ENCODE measurements at places on chromosomes 12 and 14.
A peak's percentile ranks its signal among the peaks of the same experiment; 100 is the strongest.

DNA sequence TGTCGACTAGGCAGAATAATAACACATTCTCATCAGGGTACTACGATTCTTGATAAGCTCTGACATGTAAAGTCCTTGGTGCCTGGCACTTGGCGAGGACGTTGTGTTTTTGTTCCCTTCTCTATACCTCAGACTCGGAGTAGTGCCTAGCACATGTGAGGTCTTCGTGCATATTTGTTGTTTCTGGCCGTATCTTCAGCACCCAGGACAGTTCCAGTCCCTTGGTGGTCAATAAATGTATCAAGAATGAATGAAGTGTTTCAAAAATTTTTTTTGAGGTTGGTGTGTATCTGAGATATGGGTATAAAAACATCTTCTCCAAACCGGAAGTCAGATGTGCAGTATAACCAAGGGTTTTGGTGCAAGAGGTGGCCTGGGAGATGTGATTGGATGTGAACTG is 198.2 kb downstream of the AACS start:
- no peak for DNase-seq

GRCh38 chr14:51318813-51319597 is 79.0 kb downstream of the TMX1 start:
- no peak for DNase-seq

DNA sequence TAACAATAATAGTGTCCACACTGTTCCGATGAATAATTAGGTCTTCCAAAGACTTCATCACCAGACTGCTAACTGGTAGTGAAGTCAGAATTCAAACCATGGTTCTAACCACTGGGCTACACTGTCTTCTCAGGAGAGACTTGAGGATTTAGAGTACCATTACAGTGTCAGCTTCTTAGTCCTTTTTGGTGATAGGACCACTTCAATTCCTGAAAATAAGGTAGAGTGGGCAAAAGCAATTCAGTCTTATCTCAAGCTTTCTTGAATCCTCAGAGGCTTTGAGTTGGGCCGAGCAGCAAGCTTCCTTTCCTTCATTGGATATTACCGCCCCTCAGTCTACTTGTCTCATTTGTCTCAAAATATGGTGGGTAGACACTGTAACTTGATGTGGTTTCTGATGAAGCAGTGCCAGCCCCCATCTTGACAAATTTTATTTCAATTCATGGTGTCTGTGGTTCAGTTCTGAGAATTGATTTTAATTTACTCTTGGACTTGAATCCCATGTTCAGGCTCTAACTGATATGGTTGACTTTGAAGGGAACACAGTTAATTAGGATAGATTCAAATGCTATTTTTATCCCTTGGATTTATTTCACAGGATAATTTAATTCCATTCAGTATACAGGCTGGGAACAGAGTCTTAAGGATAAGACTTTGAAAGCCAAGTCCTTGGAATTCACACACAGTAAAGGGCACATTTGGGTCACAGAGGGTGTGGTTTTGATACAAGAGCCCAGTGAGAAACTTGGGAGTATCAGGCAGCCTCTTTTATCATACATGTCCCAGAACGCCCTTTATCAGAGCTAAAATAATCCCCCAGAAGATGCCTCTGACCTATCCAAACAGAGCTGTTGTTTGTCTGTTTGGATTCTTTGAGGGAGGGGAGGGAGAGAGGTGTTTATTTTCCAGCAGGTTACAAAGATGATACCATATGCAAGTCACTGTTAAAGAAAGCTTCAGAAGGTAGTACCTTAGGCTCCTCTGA is 167.3 kb downstream of the PRKCH start:
- no peak for DNase-seq

GRCh38 chr14:39217214-39217879 is 16.4 kb upstream of the MIA2 start:
- DNase-seq = no peak

- no peak for DNase-seq
Observed at GRCh38 chr12:49439042-49439441, 71.8 kb downstream of the SPATS2 start.

DNA sequence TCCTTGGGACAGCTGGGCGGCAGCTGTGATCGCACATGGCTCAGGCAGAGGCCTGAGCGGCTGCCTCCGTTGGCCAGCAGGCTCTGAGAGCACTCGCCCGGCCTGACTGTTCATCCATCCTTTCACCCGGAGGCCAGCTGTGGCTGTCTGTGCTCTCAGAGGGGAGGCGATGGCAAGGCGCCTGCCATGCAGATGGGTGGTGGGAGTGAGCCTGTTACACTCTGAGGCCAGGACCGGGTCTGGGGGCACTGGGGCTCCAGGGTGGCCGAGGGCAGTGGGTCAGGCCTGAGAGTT is 292.3 kb downstream of the TMEM121 start:
- no peak for DNase-seq

DNA sequence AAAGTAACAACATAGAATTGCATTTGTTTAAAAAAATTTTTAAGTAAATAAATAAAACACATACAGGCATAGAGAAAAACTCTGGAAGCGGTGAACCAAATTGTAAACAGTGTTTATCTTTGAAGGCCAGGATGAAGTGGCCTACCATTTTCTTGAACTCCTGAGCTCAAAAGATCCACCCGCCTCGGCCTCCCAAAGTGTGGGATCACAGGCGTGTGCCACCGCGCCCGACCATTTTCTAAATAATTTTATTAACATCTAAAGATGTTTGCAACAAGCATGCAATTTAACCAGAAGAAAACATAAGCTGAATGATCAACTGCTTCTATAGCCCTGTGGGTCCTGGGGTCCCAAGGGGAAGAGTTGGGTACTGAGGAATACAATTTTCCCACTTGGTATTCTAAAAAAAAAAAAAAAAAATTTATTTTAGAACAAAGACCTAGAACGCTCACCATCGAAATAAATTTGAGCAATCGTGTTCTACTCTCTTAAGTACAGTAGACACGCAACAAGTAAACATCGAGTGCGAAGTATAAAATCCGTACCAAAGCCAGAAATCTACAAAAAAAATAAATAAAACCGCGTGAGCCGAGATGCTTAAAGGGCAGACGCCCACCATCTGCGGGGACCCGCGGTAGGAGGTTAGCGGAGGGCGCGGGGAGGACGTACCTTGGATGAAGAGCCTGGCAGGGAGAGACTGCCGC is 484 bp downstream of the MIS18BP1 start:
- peak; percentile 15 for DNase-seq

- no peak for DNase-seq
Observed at GRCh38 chr12:94587266-94588241, 62.8 kb downstream of the TMCC3 start.

- DNase-seq = no peak
Observed at GRCh38 chr14:55126932-55127459, 2.1 kb upstream of the LGALS3 start.

DNA sequence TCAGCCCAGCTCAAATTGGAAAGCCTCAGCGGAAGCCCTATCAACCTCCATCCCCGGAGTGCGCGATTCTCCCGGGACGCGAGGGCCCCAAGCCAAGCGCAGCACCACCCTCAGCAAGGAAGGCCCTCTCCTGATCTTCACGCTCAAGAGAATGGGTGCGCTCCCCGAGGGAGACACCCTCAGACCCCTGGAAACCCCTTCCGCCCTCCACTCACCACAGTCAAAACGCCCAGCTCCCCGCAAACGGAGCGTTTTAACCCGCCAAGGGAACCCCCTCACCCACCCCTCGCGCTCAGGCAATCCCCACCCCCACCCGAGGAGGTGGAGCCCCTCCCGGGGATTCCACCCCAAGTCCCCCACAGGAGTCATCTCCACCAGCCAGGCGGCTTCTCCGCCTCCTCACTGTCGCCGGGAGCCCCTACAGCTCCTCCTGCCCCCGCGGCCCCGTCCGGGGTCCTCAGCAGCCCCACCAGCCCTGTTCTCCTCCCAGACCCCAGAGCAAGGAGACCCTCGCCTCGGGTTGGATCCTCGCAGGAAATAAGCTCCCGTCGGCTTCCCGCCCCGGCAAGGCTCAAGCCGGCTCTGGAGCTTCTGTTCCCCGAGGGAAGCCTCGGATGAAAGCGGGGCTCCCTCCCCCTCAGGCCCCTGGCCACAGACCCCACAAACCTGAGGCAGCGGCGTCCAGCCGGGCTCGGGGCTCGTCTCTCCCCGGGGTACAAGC is 507 bp downstream of the BAZ2A start:
- peak; percentile 42 for DNase-seq

DNA sequence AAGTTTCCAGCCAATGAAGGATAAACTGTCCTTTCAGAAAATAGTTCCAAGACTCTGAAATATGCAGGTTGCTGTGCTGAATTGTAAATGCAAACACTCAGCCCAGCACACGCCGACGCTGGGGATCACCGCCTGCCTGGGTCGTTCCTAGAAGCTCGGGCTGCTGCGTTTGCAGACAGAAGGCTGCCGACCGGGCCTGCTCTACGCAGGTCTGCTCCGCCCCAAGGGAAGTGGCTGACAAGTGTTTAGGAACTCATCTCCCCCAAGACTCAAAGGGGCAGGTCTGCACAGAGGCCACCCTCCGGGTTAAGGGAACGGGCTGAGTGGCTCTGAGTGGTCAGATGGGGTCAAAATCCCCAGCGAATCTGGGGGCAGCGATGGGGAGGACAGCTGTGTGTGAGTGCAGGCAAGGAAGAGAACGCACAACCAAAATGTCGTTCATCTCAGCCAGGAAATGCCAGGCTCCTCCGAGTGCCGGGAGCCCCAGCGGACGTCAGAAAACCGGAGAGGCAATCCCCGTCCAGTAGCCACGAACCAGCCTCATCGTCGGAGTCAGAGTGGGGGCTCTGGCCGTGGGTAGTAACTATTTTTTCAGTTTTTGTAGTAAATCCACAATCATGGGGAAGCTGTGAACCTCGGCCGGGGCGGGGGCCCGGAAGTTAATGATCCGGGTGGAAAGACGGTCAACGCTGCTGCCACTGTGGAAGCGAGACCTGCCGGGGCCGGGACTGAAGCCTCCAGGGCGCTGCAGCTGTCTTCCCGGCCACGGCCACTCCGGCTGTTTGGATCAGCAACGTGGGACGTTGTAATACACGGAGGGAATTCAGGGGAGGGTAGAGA is 6.0 kb downstream of the GALNT9 start:
- no peak for DNase-seq

- no peak for DNase-seq
Observed at GRCh38 chr14:53758141-53758540, 198.5 kb downstream of the BMP4 start.

DNA sequence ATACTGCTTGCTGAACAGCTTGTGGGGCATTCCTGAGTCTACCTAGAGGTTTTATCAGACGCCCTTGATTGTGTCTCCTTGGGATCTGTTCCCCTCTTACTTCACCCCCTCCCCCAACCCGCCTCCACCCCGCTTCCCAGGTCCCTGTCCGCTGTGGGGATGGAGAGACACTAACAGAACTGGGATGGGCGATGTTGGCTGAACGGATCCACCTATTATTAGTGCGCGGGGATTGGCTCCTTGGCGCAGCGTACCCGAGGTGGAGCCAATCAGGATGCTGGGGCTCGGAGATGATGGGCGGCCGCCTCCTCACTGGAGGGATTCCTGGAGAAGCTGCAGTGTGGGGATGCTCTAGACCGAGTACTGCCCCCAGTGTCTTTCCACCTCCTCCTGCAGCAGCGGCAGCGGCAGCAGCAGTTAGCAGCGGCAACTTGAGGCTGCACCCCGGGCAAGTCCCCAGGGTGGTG is at the start of gene SYT1:
Gene SYT1 (plus strand): TSS at position 372 of the 467 bp plus-strand sequence.
- DNase-seq = no peak

DNA sequence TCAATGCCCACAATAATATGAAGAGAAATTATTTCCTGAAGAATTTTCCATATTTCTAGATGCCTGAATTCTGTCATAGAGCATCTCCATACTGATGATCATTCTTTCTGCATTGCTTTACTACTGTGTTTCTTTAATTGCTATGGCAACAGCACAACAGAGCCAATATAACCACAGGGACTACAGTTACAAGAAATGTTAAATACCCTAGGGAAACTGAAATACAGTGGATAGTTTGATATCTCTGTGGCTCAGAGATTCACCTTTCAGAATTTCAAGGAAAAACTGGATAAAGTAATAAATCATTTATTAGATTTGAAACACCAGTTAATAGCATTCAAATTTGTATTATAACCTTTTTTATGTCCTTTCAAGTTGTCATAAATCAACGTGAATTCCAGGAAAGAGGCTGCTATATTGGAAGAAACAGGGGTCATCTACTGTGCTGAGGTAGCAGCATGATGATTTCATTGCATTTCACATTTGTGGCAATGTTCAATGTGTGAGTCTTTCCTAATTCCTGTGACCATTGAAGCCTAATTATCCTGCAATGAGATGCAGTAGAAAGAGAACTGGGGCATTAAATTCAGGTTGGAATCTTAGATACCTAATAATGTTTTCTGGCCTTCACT is 267.1 kb downstream of the LRFN5 start:
- DNase-seq = no peak

DNA sequence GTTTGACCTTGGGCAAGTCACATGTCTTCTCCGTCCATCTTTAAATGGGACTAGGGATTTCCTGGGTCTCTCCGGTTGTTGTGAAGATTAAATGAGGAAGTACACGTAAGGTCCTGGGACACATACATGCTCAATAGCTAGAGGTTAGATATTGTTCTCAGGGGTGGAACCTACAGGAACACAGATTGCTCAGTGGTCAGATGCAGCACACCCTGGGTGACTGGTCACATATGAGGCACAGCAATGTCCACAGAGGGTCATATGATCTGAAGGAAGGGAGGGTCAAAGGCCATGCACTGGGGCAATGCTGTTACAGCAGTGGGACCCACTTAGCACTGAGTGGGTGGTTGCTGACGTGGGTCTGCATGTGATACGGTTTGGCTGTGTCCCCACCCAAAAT is 11.4 kb upstream of the SLC8B1 start:
- DNase-seq = no peak

- DNase-seq = no peak
Observed at GRCh38 chr12:68806488-68807237, 1.3 kb upstream of the MDM2 start.

- DNase-seq = no peak
Observed at GRCh38 chr14:32201816-32202490, at the start of gene RNU6-7. RNU6-7 (plus strand) TSS chr14:32202045.

GRCh38 chr12:54053751-54054741 is at the start of gene HOXC4:
HOXC4 (plus strand) TSS chr12:54053835; CDS start chr12:54053923, 88 bp downstream.
- DNase-seq = no peak

- no peak for DNase-seq
Observed at GRCh38 chr12:92543359-92543758, 159.4 kb upstream of the PLEKHG7 start.

DNA sequence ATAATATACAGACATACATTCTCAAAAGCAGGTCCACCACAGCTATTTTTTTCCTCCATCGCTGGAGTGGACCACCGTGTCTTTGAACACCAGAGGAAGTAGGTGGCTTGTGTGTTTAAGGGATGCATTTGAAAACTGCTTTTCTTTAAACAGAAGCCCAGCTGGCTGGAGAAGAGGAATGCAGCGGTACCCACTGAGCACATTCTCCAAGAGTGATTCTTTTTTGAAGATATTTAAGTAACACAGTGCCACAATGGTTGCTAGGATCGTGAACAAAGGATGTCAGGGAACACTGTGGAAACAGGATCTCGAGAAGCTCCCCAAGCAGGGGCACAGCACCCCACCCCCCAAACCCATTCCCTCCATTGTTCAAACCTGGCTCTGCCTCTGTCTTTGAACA is 286.6 kb upstream of the PWP1 start:
- DNase-seq = no peak

- no peak for DNase-seq
Observed at GRCh38 chr12:112950701-112951100, 12.4 kb downstream of the OAS3 start.

Data from Kasumi-1 (cell line).